GM20000 (cell line): ENCODE measurements at places on chromosomes 3 and 15.

DNA sequence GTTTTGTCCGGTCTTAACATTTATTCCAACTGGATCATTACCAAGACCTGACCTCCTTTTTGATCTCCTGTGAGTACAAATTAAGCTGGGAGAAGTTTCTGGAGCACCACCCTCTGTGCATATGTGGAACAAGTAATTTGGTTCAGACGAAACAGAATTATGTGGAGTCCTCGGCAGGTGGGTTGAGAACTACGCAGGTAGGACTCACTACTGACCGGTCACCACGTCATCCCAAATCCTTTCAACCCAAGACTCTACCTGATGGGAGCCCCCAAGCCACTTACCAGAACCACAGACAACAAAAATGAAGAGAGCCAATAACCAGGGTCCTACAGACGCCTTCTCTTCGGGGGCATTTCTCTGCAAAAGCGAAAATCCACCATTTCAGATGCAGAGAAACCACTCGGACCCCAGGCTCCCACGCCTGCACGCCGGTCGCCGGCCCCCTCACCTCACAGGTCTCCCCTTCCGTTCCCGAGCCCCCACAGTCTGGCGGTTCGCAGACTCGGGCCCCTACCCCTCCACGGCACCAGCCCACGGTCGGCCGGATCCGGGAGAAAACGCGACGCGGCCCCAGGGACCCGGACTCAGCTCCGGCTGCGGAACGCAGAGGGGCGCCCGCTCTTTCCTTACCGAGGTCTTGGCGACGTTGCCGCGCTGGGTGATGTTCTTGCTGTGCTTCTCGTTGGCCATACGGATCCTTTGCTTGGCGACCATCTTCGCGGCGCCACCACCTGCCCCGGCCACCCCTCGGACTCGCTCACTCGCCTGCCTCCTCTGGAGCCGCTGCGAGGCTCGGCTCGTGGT lies 674 bp downstream of the SERP1 start:
- DNase-seq, result peak; percentile 7

GRCh38 chr3:194711913-194712312 lies 26.2 kb downstream of the FAM43A start:
- no peak for DNase-seq

- DNase-seq, result no peak
These were observed 478.2 kb downstream of the NTRK3 start for GRCh38 chr15:87778358-87778757.

DNA sequence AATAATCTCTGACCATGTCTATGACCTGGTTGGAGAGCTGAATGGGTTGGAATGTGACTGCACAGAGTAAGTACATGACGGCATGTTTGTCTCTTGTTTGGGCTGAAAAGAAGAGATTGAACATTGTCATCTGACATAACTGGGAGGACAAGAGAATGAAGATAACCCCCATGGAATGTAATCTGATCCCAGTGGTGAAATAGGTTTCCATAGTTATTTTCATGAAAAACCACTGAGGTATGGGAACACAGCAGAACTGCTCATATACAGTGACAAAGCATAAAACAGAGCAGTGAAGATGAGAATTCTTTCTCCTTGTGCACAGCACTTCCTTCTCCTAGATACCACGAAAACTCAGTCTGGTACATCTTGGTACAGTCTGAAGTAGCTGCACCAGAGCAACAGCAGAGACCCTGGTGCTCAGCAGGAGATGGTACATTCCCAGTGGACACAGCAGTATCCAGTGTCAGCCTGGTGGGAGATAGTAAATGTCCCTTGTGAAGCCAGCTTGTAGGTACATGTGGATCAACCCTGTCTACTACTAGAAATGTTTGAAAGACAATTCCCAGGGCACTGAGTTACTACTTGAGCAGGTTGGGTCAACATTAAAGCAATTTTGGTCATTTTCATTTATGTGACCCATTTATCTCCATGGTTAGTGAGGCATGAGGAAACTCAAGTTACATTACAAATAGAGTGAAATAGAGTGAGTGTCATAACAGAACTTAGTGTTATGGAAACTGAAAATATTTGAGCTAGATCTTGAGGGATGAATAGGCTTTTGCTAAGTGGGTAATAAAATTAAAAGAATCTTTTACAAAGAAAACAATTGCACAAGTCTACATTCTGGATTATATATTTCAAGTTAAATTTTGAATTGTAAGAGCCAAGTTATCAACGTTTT lies 178.3 kb downstream of the SUCNR1 start:
- DNase-seq, result peak; percentile 32

- no peak for DNase-seq
These were observed 135.2 kb downstream of the ECT2 start for GRCh38 chr3:172885704-172886103.

DNA sequence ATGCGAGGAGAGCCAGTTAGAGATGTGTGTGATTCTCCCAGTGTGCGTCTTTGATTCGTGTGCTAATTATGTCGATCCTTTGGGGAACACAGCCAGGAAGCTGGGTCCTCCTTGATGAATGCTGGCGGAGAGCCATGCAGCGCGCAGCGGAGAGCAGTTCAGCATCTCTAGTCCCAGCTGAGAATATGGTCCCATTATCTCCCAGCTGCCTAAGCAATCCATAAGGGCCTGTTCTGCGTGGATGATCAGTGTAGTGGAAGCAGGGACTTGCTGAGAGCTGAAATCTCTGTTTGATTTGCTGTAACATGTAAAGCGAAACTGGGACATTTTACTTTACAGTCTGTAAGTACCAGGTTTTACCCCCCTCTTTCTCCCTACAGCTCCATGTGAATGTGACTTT lies 412.7 kb downstream of the CNTN4 start:
- DNase-seq, result no peak

GRCh38 chr3:195209083-195209846 lies 61.7 kb downstream of the XXYLT1 start:
- no peak for DNase-seq

DNA sequence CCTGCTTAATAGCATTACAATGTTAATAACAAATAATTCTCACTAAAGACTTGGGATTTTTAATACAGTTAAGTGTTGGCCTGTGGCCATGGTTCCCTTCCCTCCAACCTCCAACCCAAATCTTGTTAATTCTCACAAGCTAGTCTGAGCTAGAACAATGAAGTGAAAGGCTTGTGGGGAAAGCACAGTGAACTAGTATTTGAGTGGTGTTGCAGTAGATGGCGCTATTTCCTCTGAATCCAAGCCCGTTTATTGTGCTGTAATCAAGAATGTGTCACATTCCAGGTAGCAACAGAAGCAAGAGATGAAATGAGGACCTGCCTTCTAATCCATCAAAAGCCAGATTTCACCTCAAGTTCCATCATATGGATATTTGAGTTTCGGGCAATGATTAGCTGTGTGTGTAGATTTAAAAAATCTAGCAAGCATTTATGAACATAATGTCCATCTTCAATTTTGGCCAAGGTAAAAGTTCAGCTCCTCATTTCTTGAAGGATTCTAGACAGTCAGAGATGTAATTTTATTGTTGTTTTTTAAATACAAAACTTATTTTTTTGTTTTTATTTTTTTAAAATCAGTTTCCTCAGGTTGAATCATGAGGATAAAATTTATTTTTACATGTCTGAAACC lies 160.7 kb downstream of the SQOR start:
- peak; percentile 22 for DNase-seq

DNA sequence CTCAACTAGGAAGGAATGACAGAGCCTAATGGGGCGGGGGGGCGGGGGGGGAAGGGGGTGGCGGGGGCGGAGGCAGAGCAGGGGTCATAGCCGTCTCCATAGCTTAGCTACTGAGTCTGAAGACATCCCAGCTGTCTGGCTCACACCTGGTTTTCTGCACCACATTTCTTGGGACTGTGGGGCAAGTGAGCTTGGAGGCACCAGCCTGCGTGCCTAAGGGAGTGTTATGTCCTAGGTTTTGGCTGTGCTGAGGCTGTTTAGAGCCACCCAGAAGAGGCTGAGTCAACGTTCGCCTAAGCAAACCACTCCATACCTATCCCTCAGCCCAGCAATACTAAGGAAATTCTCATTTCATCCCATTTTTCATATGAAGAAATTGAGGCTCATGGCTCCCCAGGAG lies 1.4 kb downstream of the IL17RD start:
- no peak for DNase-seq

- DNase-seq, result no peak
These were observed 231.2 kb downstream of the MBNL1 start for GRCh38 chr3:152499791-152500385.

- no peak for DNase-seq
These were observed 101.5 kb upstream of the CBLB start for GRCh38 chr3:105970283-105970682.

- no peak for DNase-seq
These were observed 353.0 kb upstream of the RORA start for GRCh38 chr15:61582092-61582491.

DNA sequence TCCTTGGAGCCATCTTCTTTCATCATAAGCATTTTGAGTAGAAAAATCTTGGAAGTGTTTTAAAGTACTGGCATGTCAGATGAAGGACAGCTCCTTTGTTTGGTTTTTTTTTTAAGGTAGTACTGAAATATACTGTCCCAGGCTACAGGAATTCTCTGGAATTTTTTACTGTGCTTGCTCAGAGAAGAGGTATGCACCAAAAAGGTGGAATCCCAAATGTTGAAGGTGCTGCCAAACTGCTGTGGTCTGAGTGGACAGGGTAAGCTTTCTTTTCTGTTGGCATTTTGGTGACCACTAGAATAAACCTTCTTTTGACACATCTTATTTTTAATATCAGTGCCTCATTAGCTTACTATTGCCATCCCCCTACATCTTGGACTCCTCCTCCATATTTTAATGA lies 7.2 kb downstream of the GNL3 start:
- no peak for DNase-seq

GRCh38 chr15:49293941-49294340 lies 123.9 kb downstream of the GALK2 start:
- no peak for DNase-seq

DNA sequence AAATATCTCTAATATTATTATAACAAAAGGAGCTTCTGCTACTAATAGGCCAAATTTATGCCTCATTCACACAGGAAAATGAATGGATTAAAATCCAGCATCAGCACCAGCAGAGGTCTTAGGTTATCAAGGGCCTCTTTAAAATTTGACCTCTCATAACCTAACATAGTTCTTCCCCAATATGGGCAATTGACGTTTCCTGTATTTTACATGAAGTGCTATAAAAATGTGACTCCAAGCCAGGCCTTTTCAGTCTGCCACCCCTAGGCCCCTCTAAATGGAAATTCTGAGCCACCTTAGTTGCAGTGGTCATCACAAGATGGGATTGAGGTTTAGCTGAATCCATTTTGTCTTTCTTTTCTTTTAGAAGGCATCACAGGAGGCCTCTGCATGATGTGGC lies 70.1 kb downstream of the CASR start:
- DNase-seq, result no peak

DNA sequence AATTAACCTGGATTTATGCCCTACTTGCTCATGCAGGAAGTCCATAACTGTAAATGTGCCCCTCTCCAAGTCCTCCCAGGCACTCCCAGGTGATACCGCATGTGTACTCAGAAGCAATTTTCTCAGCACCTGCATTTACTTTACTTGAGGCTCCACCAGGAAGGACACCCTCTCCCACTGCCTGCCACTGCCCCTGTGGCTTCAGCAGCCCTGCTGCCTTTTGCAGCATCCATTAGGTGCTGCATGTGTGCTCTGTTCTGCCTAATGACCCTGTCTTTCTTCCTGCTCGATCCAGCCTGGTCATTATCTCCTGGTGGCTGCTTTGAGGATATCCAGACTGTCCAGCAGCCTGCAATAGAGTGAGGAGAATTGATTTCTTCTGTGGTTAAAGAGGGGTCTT lies 107.6 kb upstream of the SEMA6D start:
- DNase-seq, result no peak

- DNase-seq, result no peak
These were observed 66.0 kb downstream of the ST6GAL1 start for GRCh38 chr3:186996356-186996755.

GRCh38 chr3:31456373-31456772 lies 76.4 kb upstream of the STT3B start:
- DNase-seq, result no peak

GRCh38 chr3:87247430-87247773 lies 20.3 kb downstream of the CHMP2B start:
- no peak for DNase-seq

DNA sequence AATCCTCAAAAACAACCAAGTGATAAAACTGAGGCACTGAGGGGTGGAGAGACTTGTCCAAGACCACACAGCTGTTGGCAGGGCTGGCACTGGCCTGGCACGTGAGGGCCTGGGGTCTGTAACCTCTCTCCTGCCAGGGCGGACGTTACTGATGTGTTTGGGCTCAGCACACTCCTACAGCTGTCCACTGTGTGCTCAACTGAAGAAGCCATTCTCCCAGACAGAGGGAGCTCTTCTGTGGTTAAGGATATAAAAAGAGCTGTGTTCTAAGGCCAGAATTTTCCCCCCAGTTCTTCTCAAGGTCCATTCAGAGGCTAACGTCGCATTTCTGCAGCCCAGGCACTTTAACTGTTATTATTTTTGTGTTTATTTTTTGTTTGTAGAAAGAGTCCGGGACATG lies 429.0 kb upstream of the ATP11B start:
- DNase-seq, result no peak

- peak; percentile 12 for DNase-seq
These were observed 4.3 kb upstream of the AP3B2 start for GRCh38 chr15:82714016-82714415.

DNA sequence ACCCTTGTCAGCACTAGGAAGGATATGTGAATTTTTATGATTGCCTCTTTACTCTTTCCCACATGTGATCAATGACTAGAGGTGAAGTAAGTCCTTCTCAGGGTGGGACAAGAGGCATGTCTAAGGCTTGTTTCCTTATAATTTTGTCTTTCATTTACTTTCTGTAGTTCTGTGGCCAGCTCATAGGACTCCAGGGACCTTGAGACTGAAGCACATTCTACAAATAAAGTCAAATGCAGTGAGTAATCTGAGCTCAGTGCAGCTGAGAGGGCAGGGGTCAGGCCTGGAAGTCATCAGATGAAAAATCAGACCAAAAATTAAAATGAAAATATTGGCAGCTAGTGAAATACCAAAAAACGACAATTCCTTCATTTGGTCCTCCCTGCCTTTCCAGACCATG lies 424.7 kb upstream of the THBS1 start:
- no peak for DNase-seq

DNA sequence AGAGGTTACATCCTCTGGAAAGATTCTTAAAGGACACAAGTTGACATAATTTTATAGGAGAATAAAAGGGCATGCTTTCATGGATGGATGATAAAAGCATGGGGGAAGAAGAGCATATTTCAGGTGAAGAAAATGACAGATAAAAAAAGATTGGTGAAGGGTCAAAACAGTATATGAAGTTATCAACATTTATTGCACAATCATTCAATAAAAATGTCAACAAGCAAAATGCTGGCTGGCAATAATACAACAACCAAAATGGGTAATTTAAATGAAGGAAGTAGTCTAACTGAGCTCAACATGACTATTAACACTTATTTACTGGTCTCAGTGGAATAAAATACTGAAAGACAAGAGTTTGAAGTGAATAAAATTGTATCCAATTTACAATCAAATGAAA lies 696.7 kb downstream of the SQOR start:
- DNase-seq, result no peak
